Activated naive CD8-positive, alpha-beta T cell treated with anti-CD3 and anti-CD28 coated beads, Interleukin-2, amount 10 ng/mL, durations not matched to agents 7 days and 5 days (primary cell): ENCODE measurements at places on chromosomes 6 and 20. TPM values are rescaled to one million over a fixed set of nuclear protein-coding genes. Genes with fewer than 3 reads are reported as not detected.
A peak's percentile ranks its signal among the peaks of the same experiment; 100 is the strongest.

Gene RNF8
- 24.8 TPM for total RNA-seq

Gene ZSCAN26
- total RNA-seq: 13.1 TPM

Gene RBCK1
- total RNA-seq: 179 TPM

Gene ASIP
- not detected for total RNA-seq

Gene HCRTR2
- not detected for total RNA-seq

Gene VWA7
- 5.7 TPM for total RNA-seq

Gene HSPA1A
- total RNA-seq: 63.5 TPM

Gene HUS1B
- 2.0 TPM for total RNA-seq

Gene SENP6
- total RNA-seq: 83.7 TPM

Gene POLR3F
- 8.5 TPM for total RNA-seq

Gene MEI4
- not detected for total RNA-seq

Gene ISM1
- 2.3 TPM for total RNA-seq

Gene LY6G5C
- total RNA-seq: 3.5 TPM

GRCh38 chr20:63958964-63959698 lies 2.9 kb upstream of the UCKL1 start:
- no peak for DNase-seq
- H3K4me1 ChIP-seq: peaks cover 19% of the 10 kb centered on the region
- no peaks in the 10 kb centered on the region for H3K27me3 ChIP-seq
- H3K27ac ChIP-seq: no peak overlapping the region

- no peak for DNase-seq
- H3K27me3 ChIP-seq: peaks cover 2% of the 10 kb centered on the region
- H3K4me1 ChIP-seq: peaks cover 18% of the 10 kb centered on the region
- peaks cover 3% of the 10 kb centered on the region for H3K36me3 ChIP-seq
- H3K4me3 ChIP-seq: peak overlapping the region; percentile 85
These were observed 670 bp upstream of the PARD6B start for GRCh38 chr20:50730765-50731054.

DNA sequence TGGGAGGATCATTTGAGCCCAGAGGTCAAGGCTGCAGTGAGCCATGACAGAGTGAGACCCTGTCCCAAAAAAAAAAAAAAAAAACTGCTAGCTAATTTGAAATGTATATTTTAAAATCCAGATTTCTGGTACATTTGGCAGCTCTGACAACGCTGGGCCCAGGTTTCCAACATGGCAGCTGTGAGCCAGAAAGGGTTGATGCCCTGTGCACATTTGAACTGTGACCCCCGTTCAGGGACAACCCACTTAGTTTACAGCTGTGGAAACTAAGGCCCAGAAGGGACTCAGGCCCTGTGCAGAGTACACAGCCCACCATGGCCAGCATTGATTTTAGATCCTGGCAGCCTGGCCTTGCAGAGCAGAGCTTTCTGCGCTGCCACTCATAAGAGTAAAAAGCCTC lies 56.0 kb upstream of the MYL9 start:
- H3K36me3 ChIP-seq: no peaks in the 10 kb centered on the region
- H3K27me3 ChIP-seq: peaks cover 3% of the 10 kb centered on the region
- no peak overlapping the region for H3K4me3 ChIP-seq

GRCh38 chr20:62637110-62637509 lies 5.2 kb upstream of the SLCO4A1 start:
- DNase-seq: no peak
- peaks cover 19% of the 10 kb centered on the region for H3K4me1 ChIP-seq
- H3K4me3 ChIP-seq: no peak overlapping the region
- no peaks in the 10 kb centered on the region for H3K36me3 ChIP-seq
- no peak overlapping the region for H3K27ac ChIP-seq
- H3K27me3 ChIP-seq: peaks cover 24% of the 10 kb centered on the region

GRCh38 chr20:40715491-40715890 lies 26.5 kb upstream of the MAFB start:
- DNase-seq: no peak
- peaks cover 9% of the 10 kb centered on the region for H3K27me3 ChIP-seq
- no peaks in the 10 kb centered on the region for H3K36me3 ChIP-seq
- no peaks in the 10 kb centered on the region for H3K4me1 ChIP-seq
- no peak overlapping the region for H3K4me3 ChIP-seq
- no peak overlapping the region for H3K27ac ChIP-seq

GRCh38 chr6:14499841-14500240 lies 382.3 kb downstream of the CD83 start:
- peaks cover 23% of the 10 kb centered on the region for H3K27me3 ChIP-seq
- H3K4me1 ChIP-seq: no peaks in the 10 kb centered on the region
- H3K27ac ChIP-seq: no peak overlapping the region
- H3K36me3 ChIP-seq: no peaks in the 10 kb centered on the region
- no peak for DNase-seq
- no peak overlapping the region for H3K4me3 ChIP-seq

DNA sequence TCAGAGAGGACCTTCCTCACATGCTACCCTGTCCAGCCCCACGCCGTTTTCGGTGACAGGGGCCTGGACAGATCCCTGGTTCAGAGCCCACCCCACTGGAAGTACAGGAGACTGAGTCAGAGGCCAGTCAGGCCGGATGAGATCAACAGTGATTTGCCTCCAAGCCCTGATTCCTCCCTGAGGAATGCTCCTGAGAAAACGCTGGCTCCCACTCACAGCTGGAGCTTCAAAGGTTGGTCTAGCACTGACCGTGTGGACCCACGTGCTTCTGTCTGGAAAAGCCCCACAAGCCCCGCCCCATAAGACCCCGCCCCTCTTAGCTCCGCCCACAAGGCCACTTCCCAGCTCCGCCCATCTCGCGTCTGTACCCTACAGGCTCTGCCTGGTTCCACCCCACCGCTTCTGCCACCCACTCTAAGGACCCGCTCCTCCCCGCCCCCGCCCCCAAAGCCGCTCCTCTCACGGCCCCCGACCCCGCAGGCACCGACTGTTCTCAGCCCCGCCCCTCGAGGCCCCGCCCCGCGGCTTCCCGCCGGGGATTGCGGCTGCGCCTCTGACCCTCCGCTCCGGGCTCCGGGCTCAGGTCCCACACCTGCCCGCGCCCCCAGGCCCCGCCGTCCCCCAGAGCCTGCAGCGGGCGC lies 64.9 kb upstream of the BHLHE23 start:
- no peak overlapping the region for H3K27ac ChIP-seq
- no peak overlapping the region for H3K4me3 ChIP-seq
- H3K4me1 ChIP-seq: no peaks in the 10 kb centered on the region

DNA sequence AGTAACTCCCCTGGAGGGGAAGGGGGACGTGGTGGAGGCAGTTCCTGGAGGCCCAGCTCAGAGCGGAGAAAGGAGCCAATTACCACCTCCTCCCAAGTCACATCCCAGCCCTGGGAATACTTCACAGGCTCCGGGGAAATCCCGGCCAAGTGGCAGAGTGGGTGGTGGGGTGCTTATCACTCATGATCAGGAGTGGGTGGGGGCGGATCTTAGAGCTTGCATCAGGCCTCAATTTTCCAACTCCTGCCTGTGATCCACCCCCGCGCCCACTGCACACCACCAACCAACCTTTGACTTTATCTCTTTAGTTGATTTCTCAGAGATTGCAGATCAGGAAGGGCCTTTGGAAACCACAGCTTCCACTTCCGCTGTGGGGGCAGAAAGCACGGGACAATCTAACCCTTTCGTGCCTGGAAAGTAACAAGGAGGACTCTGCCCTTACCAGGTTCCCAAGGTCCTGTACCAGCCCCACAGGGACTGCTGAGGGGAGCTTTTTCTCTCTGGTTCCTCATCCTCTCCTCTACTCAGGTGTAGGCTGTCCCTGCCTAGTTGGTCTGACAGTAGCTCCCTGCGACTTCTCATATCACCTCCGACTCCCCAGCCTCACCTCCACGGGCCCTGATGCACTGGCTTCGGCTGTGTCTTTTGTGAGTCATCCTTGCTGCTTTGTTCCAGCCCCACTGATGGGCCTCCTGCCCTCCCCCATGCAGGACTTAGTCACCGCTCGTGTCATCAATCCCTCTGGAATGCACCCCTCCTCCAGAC lies 24.9 kb upstream of the IER3 start:
- no peaks in the 10 kb centered on the region for H3K27me3 ChIP-seq
- peaks cover 15% of the 10 kb centered on the region for H3K36me3 ChIP-seq
- DNase-seq: peak; percentile 77
- peaks cover 76% of the 10 kb centered on the region for H3K4me1 ChIP-seq
- H3K27ac ChIP-seq: peak overlapping the region; percentile 93

DNA sequence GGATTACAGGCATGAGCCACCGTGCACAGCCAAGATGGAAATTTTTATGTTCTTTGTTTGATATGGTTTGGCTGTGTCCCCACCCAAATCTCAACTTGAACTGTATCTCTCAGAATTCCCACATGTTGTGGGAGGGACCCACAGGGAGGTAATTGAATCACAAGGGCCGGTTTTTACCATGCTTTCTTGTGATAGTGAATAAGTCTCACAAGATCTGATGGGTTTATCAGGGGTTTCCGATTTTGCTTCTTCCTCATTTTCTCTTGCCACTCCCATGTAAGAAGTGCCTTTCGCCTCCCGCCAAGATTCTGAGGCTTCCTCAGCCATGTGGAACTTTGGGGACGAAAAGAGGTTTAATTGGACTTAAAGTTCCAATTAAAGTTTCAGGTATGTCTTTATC lies 14.6 kb downstream of the EEF1A1 start:
- H3K4me3 ChIP-seq: no peak overlapping the region
- H3K27me3 ChIP-seq: no peaks in the 10 kb centered on the region
- no peak overlapping the region for H3K27ac ChIP-seq

DNA sequence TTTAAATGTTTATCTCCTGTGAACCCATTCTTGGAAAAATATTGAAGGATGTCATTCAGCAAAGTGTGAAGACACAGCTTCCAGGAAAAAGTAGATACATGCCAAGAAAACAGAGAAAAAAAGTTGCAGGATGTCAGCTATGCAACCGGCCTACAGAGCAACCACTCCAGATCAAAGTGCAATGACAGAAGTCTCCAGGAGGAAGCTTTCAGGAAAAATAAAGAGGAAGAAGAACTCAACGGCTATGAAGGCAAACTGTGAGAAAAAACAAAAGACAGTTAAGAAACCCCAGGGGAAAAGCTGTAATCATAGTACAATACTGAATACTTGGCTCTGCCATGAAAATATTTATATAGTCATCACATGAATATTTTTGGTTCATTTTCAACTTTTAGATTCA lies 30.6 kb downstream of the REPS1 start:
- H3K36me3 ChIP-seq: peaks cover 13% of the 10 kb centered on the region
- H3K27me3 ChIP-seq: no peaks in the 10 kb centered on the region
- peak overlapping the region; percentile 36 for H3K4me3 ChIP-seq
- peaks cover 33% of the 10 kb centered on the region for H3K4me1 ChIP-seq
- H3K27ac ChIP-seq: no peak overlapping the region
- no peak for DNase-seq

DNA sequence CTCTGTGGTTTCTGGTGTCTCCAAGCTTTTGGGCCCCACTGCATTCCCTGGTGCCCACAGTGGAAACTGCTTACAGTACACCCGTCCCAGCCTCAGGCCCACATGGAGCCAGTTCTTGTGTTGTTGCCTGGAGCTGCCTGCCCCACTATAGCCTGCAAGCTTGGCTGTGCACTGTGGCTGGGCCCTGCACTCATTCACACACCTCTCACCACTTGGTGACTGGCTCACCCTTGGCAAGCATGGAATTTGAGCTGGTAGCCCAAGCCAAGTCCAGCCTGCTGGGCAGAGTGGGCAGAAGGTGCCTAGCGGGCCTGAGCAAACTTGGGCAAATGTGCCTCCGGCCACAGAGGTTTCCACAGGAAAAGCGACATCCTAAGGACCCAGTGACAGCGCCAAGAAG lies 472.3 kb downstream of the MMUT start:
- no peaks in the 10 kb centered on the region for H3K27me3 ChIP-seq
- no peaks in the 10 kb centered on the region for H3K36me3 ChIP-seq

GRCh38 chr6:100493206-100493888 lies 28.6 kb upstream of the SIM1 start:
- peaks cover 34% of the 10 kb centered on the region for H3K27me3 ChIP-seq
- H3K4me3 ChIP-seq: no peak overlapping the region
- H3K4me1 ChIP-seq: no peaks in the 10 kb centered on the region
- no peaks in the 10 kb centered on the region for H3K36me3 ChIP-seq

DNA sequence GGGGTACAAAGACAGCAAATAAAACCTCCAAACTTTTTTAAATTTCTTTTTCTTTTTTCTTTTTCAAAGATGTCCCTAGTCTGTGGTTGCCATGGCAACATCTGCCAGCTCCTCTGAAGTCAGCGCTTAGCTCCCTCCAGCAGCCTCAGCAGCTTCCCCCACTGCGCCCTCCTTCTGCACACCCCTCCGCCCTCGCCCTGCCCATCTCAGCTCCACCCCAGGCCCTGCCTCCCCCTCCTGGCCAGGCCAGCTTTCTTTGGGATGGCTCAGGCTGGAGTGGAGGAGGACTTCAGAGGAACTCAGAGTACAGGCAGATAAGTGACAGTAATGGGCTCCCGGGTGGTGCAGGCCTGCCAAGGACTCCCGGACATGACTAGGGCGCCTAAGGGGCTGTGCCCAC lies 104.6 kb downstream of the LRFN2 start:
- H3K4me3 ChIP-seq: no peak overlapping the region
- H3K4me1 ChIP-seq: no peaks in the 10 kb centered on the region
- H3K27me3 ChIP-seq: peaks cover 12% of the 10 kb centered on the region
- no peak for DNase-seq
- no peak overlapping the region for H3K27ac ChIP-seq

DNA sequence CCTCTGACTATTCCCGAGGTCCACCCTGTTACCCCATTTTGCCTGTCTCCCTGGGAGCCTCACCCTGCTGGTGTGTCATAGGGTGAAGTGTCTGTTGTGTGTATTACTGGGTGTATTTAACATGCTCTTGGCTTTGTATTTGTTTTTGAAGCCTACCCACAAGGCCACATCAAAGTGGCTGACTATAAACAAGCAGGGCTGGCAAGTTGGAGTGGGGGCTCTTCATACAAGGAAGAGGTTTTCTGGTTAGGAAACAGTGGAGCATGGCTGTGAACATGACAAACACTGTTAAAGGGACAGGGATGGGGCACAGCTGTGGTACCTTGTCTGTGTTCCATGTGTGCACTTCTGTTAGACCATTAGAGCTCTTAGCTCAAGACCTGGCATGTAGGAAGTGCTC lies 26.3 kb downstream of the HECA start:
- no peaks in the 10 kb centered on the region for H3K27me3 ChIP-seq
- DNase-seq: peak; percentile 54
- peaks cover 68% of the 10 kb centered on the region for H3K4me1 ChIP-seq
